ENCODE measurements at places on chromosomes 3 and 15.

DNA sequence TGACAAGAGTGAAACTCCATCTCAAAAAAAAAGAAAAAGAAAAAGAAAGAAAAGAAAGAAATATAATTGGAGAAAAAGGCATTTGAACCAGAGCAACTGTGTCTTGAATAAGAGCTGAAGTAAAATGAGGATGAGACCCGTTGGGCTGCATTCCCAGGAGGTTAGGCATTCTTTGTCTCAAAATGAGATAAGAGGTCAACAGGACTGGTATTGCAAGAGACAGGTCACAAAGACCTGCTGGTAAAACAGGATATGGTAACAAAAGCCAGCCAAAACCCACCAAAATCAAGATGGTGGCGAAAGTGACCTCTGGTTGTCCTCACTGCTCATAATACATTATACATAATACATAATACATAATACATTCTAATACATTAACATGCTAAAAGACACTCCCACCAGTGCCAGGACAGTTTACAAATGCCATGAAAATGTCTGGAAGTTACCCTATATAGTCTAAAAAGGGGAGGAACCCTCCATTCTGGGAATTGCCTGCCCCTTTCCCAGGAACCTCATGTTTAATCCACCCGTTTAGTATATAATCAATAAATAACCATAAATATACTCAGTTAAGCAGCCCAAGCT, 8.6 kb upstream of the TIPIN start:
- no peak for DNase-seq

- DNase-seq = no peak
Observed at GRCh38 chr3:42698216-42698910, 4.2 kb downstream of the HHATL start.

DNA sequence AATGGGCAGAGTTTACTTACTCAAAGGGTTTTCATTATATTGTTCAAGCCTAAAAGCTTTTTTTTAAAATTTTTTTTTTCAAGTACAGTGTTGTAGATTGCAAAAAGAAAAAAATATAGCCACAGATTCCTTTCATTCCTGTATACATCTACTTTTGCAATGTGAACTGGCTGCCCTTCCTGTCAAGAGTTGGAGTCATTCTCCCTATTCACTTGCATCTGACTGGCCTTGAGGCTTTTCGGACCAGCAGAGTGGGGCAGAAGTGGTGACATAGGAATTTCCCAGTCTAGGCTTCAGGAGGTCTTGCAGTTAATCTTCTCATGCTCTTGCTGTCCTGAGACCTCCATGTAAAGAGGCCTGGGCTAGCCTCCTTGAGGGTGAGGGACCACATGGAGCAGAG, 218.3 kb upstream of the CFAP20DC start:
- DNase-seq = peak; percentile 74

GRCh38 chr3:12865271-12865670, 23.9 kb upstream of the RPL32 start:
- DNase-seq = no peak

DNA sequence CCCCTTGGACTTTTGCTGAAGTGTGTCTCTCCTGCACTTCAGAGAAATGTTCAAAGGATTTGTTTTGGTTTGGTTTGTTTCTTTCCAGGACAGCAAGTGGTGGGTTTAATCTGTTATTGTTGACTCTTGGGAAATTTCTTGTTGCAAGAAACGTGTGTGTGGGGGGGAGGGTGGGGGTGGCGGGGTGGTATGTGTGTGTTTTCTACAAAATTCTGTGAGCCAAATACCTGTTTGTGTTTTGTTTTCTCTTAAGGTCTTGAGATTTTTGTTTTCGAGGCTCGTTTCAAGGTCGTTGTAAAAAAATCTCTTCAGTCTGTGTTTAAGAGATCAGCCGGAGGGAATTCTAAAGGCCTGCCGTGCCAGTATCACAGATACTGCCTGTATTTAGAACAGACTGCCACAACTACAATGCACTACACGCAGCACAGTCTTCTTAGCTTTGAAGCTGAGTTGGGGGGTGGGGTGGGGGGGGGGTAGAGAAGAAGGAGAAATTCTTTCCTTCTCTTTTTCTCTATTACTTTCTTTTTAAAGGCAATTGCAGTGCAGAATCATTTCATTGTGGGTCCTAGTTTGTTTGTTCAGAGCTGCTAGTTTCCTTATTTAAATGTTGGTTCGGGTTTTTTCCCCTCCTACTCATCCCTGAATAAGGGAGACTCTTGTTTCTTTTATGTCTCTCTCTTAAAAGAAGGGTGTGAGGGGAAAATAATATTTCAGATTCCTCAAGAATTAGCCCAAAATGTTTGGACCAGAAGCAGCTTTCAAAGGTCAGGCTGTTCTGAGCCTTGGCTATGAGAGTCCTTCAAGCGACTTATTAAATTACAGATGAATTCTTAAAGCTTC, 1.4 kb upstream of the BCL6 start:
- DNase-seq = no peak

DNA sequence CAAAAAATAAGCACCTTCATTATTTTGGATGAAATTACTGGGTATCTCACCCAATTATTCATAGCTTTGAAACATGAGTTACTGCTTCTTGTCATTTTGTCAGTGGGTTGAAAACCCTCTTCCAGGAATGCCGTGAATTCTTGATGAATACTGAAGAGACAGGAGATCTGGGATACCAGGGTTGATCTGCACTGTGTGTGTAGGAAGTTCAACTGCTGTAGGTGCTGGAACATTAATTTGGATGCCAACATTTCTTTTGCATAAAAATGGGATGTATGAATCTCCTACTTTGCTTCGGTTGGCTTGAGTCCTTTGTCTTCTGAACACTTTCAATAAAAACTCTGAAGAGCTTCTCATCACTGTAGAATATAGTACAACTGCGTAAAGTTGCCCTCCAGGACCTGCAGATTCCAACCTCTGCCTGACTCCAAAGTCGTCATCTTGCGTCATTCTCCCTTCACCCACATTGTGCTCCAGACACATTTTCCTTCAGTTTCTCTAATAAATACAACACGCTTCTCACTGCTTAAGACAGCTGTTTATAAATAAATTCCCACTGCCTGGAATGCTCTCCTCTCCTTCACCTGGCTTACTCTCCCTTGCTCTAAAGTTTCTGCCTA, 312.7 kb upstream of the TGFBR2 start:
- no peak for DNase-seq
